ENCODE measurements at places on chromosomes 13 and 19. TPM values are rescaled to one million over a fixed set of nuclear protein-coding genes. Genes with fewer than 3 reads are reported as not detected.

The PLIN3 gene
- 138 TPM for polyA plus RNA-seq

The TNNI3 gene
- polyA plus RNA-seq: 1.2 TPM

DNA sequence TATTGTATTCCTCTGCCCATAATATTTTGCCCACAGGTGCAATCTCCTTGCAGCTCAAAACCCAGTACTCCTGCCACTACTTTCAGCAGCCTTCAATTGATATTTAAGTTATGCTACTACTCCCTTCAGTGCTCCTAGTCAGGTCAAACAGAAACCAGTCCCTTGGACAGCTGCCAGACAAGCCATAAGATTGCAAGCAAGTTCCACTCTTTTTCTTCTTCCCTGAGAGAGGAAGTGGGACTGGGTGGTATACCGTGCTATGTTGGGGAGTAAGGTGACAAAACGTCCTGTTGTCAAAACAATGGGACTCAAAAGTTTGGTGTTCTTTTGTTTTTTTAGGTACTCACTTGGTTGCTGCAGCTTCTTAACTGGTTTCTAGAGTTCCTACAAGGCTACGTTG lies 63.1 kb upstream of the FRY start:
- no peak overlapping the region for H3K4me3 ChIP-seq
- peak overlapping the region; percentile 43 for H3K27ac ChIP-seq
- H3K27me3 ChIP-seq: no peaks in the 10 kb centered on the region
- H3K36me3 ChIP-seq: peaks cover 21% of the 10 kb centered on the region
- peak; percentile 26 for DNase-seq

GRCh38 chr13:95714142-95714832 lies 37.3 kb downstream of the DNAJC3 start:
- no peak overlapping the region for H3K4me3 ChIP-seq
- H3K27me3 ChIP-seq: no peaks in the 10 kb centered on the region
- peaks cover 31% of the 10 kb centered on the region for H3K4me1 ChIP-seq
- DNase-seq: peak; percentile 79
- H3K27ac ChIP-seq: peak overlapping the region; percentile 73

DNA sequence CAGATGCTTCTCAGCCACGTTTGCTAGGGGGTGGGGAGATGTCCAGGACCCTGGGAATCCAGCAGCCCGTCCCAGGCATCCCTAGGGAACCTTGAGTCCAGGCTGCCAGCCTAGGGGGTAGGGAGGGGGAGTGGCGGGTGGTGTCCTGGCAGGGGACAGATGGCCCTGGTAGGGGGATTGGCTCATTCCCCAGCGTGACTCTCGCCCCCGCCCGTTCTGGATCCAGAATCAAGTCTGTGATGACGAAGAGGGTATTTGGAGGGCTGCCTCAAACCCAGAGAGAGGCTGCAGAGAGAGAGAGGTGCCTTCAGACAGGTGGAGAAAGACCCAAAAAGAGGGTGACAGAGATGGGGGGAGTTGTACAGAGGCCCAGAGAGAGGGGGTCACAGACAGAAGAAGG lies 4.1 kb downstream of the SLC17A7 start:
- H3K4me3 ChIP-seq: no peak overlapping the region
- H3K4me1 ChIP-seq: peaks cover 12% of the 10 kb centered on the region
- H3K27me3 ChIP-seq: peaks cover 80% of the 10 kb centered on the region
- DNase-seq: no peak
- no peaks in the 10 kb centered on the region for H3K36me3 ChIP-seq

DNA sequence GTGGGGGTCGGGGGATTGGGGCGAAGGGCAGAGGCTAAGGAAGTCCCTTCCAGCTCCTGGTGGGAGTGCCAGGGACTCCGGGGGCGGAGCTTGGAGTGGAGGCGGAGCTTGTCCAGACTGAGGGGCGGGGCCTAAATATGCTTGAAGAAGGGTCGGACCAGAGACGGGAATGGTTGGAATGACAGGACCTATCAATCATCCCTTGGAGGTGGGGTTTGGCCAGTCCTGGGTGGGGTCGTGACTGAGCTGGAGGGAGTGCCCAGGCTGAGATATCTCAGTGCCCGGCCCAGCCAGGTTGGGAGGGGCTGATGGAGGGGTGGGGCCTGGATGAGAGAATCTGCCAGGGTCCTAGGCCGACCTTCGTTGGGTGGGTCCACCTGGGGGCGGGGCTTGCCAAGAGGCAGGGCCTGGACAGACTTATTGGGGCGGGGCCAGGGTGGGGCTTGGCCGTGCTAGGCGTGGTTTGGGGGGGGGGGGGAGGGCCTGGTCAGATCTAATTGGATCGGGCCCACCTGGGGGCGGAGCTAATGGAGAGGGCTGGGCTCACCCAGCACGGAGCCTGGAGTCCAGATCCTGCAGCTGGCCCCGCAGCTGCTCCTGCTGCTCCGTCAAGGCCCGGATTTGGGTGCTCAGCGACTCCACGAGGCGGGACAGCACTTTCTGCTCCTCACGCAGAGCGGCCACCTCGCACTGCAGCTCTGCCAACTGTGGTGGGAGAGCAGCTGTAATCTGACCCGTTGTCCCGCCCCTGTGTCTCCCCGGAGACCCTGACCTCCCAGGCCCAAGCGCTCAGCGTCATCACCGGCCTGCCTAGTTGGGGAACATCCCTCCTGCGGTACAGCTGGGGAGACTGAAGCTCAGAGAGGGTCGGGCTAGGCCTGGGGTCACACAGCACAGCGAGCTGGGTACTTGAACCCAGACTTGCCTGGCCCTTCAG lies 2.6 kb upstream of the WIZ start:
- H3K36me3 ChIP-seq: peaks cover 55% of the 10 kb centered on the region
- H3K27ac ChIP-seq: no peak overlapping the region
- H3K4me1 ChIP-seq: peaks cover 11% of the 10 kb centered on the region
- H3K4me3 ChIP-seq: no peak overlapping the region
- DNase-seq: no peak
